ENCODE measurements at places on chromosomes 12 and 14. TPM values are rescaled to one million over a fixed set of nuclear protein-coding genes. Genes with fewer than 3 reads are reported as not detected.

The GPRC5D gene
- polyA plus RNA-seq, result 0.45 TPM

The ASCL1 gene
- polyA plus RNA-seq, result 0.12 TPM

The KRT8 gene
- polyA plus RNA-seq, result 280 TPM

The KRT78 gene
- polyA plus RNA-seq, result not detected

The NCKAP5L gene
- polyA plus RNA-seq, result 16.3 TPM

The KERA gene
- not detected for polyA plus RNA-seq

The GPR162 gene
- 9.5 TPM for polyA plus RNA-seq

The SIRT4 gene
- polyA plus RNA-seq, result 2.7 TPM

The PLEKHH1 gene
- 28.3 TPM for polyA plus RNA-seq

The TCL1B gene
- polyA plus RNA-seq, result 11.5 TPM

The LYSET gene
- polyA plus RNA-seq, result 26.2 TPM

The UNC79 gene
- polyA plus RNA-seq, result 1.8 TPM

The CNTN1 gene
- polyA plus RNA-seq, result 4.0 TPM

The PLBD1 gene
- 6.3 TPM for polyA plus RNA-seq

The PAWR gene
- 28.3 TPM for polyA plus RNA-seq

The SCN8A gene
- 6.3 TPM for polyA plus RNA-seq

The CDKL1 gene
- polyA plus RNA-seq, result 1.2 TPM

The LGR5 gene
- 0.13 TPM for polyA plus RNA-seq

The MSRB3 gene
- 0.46 TPM for polyA plus RNA-seq

The SIX4 gene
- 9.0 TPM for polyA plus RNA-seq

DNA sequence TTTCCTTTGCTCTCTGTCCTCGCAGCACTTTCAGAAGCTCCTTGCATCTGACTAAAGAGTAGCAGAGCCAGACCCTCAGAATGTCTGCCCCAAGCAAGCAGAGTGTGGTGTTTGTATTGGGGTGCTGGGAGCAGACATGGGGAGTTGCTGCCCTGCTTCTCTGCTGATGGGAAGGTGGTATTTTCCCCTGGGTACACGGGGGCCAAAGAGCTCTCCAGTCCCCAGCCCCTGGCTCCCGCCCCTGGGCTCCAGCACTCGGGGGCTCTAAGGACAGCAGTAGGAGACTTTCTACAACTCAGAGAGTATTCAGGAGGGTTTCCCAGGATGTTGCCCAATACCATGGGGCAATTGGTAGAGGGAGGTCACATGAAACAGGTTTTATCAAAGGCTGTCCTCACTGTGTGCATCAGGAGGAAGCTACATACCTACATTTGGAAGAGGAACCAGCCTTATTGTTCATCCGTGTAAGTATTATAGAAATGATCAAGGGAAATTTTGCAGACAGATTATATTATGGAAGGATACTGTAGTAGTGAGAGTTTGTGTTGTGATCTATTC lies 50.3 kb downstream of the DAD1 start:
- no peak for DNase-seq

DNA sequence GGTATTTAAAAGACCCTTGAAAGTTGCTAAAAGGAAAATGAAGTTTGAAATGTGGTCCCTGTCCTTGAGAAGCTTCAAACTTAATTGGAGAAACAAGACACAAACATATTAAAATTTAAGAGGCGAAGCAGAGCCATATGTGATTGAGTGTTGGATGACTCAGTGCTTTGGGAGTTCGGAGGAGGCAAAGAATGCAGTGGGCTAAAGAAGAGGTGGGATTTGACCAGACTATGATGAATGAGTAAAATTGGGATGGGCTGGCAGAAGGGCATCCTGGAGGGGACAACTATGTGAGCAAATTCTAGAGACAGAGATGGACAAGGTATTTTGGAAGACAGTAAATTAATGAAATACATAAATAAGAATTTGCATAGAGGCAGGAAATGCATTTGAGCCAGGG lies 358.6 kb downstream of the EGLN3 start:
- DNase-seq, result no peak

GRCh38 chr12:6225630-6226001 lies 25.4 kb downstream of the CD9 start:
- DNase-seq, result no peak

GRCh38 chr12:101490286-101490920 lies 15.3 kb downstream of the SPIC start:
- peak; percentile 47 for DNase-seq

GRCh38 chr12:40946612-40947194 lies 241.4 kb upstream of the PDZRN4 start:
- no peak for DNase-seq

DNA sequence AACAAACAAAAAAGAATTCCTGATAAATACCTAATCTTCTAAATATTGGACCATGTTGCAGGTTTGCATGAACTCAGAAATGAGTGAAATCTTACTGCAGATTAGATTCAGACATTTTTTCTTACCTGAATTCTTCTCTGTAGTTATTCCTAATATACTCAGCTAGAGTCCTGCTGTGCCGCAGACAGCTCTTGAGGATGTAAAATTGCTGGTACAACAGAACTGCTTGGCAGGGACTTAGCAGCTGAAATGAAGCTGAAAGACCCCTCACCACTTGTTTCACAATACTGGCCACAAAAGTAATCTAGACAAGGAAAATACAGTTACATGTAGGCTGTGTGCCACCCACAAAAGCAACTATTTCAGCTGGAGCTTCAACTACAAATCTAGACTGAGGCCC lies 48.3 kb upstream of the KICS2 start:
- no peak for DNase-seq

DNA sequence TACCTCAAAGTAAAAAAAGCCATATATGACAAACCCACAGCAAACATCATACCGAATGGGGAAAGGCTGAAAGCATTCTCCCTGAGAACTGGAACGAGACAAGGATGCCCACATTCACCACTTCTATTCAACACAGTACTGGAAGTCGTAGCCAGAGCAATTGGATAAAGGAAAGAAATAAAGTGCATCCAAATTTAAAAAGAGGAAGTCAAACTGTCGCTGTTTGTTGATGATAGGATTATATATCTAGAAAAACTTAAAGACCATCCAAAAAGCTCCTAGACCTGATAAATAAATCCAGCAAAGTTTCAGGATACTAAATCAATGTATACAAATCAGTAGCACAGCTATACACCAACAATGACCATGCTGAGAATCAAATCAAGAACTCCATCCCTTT lies 5.2 kb downstream of the NDUFA12 start:
- no peak for DNase-seq

DNA sequence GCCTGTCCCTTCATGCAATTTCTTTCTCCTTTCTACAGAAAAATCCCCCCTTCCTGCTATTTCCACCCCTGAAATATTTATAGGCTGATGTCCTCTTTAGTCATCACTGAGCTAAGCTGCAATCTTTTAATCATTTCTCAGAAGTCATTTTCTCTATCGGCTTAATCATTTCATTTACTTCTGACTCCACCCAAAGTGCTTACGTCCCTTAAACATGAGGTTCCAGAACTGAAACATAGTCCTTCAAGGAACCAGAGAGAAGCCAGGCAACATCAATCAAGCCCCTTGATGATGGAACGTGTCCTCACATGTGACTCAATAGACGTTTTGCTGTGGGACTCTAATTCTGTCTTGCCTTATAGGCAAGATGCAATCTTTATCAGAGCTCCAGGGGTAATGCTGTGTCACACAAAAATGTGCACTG lies 148.7 kb upstream of the KRR1 start:
- DNase-seq, result no peak

GRCh38 chr12:123384318-123384993 lies 524 bp downstream of the KMT5A start:
- DNase-seq, result peak; percentile 56

GRCh38 chr12:70822412-70822811 lies 98.1 kb downstream of the PTPRR start:
- no peak for DNase-seq

DNA sequence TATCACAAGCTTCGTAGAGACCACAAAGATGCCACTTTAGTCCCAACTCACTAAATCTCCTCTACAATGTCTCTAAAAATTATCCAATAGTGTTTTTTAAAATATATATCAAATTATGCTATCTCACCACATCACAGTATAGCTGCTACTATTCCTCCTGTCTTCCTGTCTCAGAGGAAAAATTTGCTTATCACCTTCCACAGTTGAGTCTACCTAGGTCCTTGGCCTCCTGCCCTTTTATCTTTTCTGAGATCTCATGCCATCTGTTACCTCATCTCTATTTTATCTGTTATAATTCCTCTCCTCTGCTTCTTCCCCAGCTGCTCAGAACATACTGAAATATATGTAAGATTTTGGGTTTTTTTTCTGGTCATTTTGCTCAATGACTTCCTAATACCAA lies 568.2 kb downstream of the DIO2 start:
- DNase-seq, result no peak

GRCh38 chr14:30569216-30569902 lies 10.4 kb downstream of the G2E3 start:
- DNase-seq, result no peak

GRCh38 chr12:95446506-95446900 lies 27.4 kb upstream of the METAP2 start:
- DNase-seq, result peak; percentile 5

GRCh38 chr12:109680264-109681005 lies 33.2 kb upstream of the FAM222A start:
- no peak for DNase-seq

DNA sequence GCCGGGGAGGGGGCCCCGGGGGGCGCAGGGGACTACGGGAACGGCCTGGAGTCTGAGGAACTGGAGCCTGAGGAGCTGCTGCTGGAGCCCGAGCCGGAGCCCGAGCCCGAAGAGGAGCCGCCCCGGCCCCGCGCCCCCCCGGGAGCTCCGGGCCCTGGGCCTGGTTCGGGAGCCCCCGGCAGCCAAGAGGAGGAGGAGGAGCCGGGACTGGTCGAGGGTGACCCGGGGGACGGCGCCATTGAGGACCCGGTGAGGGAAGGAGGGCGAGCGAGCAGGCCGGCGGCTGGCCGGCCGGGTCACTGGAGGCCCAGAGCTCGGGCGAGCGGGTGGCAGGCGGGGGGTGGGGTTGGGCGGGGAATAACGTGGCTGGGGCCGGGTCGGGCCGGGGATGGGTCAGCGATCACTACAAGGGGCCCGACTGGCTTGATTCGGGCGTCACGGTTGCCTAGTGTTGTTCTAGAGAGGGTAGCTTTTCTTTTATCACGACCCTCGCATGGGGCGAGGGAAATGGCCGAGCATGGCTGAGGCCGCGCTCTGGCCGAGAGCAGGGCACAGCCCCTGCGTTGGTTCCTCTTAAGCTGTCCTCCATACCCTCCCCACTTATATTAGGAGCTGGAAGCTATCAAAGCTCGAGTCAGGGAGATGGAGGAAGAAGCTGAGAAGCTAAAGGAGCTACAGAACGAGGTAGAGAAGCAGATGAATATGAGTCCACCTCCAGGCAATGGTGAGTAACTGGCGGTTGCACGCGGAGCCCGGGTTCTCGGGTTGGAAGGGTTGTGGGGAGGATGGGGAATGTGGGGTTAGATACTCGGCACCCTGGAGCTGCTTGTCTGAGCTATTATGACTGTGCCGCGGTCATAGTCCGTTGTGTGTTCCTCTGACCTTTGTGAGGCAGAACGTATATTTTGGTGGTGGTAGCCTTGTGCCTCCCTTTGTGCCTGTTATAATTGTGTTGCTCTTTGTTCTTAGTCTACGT lies 603 bp downstream of the PABPN1 start:
- no peak for DNase-seq

DNA sequence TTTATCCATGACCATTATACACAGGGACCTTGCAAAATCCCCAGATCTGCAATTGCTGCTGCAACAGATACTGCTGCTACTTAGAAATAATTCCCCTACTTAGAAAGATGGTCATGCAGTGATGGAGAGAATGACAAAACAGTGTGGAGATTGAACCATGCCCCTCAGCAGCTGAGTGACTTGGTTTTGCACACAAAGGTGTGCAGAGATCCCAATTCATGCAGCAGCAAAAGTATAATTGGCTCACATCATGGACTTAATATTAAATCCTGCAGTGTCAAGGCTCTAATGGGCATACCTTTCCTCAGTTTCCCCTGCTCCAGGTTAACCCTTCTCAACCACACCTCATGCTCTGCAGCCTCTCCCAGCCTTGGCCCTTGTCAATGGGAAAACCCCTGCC lies 3.0 kb upstream of the KRT78 start:
- DNase-seq, result no peak

- no peak for DNase-seq
Observed at GRCh38 chr12:54452628-54453027, 20.8 kb downstream of the GTSF1 start.

- no peak for DNase-seq
Observed at GRCh38 chr14:103619057-103619456, 10.0 kb upstream of the KLC1 start.

- DNase-seq, result no peak
Observed at GRCh38 chr12:1758887-1759286, 61.5 kb upstream of the LRTM2 start.

DNA sequence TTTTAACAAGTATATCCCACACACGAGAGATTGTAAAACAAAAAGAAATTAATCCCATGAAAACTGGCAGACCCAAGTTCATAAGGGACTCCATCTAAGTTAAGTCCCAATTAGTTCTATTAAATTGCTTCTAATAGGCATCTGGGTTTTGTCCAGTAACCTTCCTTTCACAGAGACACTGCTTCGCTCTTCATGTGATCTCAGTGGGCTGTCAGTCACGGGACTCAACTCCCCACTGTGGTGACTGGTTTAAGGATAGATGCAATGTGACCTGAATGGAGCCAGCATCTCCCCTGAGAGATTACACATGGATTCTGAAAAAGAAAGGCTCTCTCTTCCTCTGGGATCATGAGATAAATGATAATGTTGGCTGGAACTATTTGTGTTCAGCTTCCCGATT lies 96.4 kb downstream of the GAS2L3 start:
- no peak for DNase-seq

- no peak for DNase-seq
Observed at GRCh38 chr14:98791661-98792060, 480.3 kb downstream of the BCL11B start.

DNA sequence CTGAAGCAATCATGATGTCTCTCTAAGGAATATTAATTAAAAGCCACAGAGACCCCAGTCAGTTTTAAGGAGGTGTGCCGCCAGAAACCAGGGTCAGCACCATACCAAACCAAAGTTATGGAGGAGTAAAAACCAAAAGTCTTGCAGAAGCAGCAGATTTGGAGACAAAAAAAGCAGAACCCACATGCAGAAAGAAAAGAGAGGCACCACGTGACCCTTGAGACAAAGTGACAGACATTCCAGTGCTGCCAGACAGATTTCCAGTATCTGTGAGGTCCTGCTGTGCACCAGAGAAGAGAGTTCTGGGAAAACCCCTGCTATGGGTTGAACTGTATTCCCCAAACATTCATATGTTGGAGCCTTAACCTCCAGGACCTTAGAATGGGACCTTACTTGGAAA lies 59.7 kb downstream of the CAPZA3 start:
- DNase-seq, result no peak

- DNase-seq, result no peak
Observed at GRCh38 chr14:19799880-19800279, 3.7 kb upstream of the OR4N2 start.

DNA sequence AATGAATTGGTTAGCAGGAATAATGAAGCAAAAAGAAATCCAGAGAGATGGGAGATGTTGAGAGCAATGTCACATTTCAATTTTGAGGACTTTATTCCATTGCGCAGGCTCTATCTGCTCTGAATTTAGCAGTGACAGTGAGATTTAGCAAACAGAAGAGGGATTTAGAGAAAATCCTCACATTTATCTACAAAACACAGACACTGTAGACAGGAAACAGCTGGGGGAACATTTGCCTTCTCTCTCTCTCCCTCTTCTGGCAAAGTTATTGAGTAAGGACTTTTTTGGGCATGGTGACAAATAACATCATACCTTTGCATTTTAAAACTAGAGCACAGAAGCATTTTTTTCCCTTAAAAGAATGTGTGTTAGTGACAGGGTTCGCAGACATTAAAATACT lies at the start of gene IGF1:
IGF1 (minus strand) TSS at position 158 of the 400 bp plus-strand sequence. CDS start 182 bp downstream, outside the sequence.
- no peak for DNase-seq

Data from H1 (cell line).